ENCODE measurements at places on chromosomes 11 and 22. TPM values are rescaled to one million over a fixed set of nuclear protein-coding genes. Genes with fewer than 3 reads are reported as not detected.

The OR5B21 gene
- total RNA-seq, result not detected

The ST14 gene
- not detected for total RNA-seq

The LRRC75B gene
- total RNA-seq, result 1.6 TPM

The DAGLA gene
- 2.4 TPM for total RNA-seq

The PANX1 gene
- 20.4 TPM for total RNA-seq

The MYBPC3 gene
- not detected for total RNA-seq

Measured in HFFc6 (cell line).